ENCODE measurements at places on chromosomes 3 and 15.
A peak's percentile ranks its signal among the peaks of the same experiment; 100 is the strongest.

DNA sequence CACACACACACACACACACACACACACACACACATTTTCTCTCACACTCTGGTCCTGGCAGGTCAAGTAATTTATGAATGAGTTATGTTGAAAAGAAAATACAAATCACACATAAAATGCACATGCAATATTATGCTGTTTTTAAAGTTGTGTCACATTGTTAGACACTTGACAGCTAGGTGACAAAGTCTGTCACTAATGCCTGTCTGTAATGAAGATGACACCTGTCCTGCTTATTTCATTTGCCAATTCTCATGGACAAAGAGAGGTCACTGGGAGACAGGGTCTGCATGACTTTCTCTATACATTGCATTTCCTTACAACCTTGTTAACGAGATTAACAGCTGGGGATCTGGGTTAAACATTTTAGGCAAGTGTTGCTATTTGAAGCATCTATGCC lies 71.2 kb downstream of the ARPP21 start:
- no peak for DNase-seq

- no peak for DNase-seq
Observed at GRCh38 chr3:100401674-100402041, 319 bp downstream of the LNP1 start.

GRCh38 chr3:122067214-122067550 lies 12.0 kb downstream of the CD86 start:
- no peak for DNase-seq

DNA sequence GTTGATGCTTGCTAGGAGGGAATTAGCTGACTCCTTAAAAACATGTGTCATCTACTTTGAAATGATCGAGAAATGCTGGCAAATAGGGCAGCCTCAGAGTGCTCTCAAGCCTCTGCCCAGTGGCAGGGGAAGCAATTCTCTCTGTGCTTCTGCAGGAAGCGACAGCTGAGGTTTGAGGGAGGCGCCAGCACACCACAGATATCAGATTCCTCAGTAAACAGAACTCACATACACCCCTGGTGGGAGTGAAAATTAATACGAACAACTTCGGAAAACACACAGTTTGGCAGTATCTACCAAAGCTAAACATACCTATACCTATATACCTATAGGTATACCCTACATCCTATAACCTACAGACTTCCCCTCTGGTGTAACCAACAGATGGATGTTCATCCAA lies 61.3 kb downstream of the NSMCE3 start:
- peak; percentile 1 for DNase-seq

DNA sequence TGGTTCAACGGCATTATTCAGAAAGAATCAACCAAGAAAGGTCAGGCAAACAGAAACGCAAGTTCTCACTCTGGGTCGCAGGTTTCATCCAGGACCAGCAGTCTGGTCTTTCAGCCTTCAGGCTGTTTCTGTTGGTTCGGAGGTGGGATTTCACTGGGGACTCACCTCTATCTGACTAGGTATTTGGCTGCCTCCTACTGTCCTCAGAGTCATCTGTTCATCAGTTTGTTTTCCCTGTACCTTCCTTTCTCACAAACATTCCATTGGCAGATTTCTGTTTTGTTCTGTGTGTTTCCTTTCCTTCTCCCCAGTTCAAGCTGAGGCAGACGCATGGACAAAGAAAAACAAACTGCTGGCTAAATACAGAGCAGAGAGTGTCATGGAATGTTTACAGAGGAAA lies 1046.6 kb upstream of the CFAP20DC start:
- DNase-seq: no peak

Measured in naive thymus-derived CD4-positive, alpha-beta T cell (primary cell).